HS-27A (cell line): ENCODE measurements at places on chromosomes 1 and 21.

- DNase-seq = no peak
Observed at GRCh38 chr1:97826820-97827219, 94.0 kb downstream of the DPYD start.

DNA sequence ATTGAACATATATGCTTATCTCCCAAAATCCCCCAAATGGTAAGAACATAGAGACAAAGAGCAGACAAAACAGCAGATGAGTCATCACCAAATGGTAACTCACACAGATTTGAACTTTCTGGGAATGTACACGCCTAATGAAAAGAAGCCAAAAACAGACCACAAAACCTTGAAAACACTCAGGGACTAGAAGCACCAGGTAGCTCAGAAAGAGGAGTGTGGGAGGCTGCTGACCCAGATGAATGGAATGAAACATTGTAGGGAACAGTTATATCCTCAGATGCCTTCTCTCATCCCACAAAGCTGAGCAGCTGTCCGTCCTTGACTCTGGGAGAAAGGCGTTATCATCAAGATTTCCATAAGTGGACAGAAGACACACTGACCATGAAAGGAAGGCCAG, 307.0 kb upstream of the USP25 start:
- DNase-seq = peak; percentile 29

- DNase-seq = no peak
Observed at GRCh38 chr1:44643721-44644334, 30.5 kb downstream of the TMEM53 start.

GRCh38 chr1:117181630-117182041, 29.1 kb downstream of the VTCN1 start:
- DNase-seq = no peak

- no peak for DNase-seq
Observed at GRCh38 chr1:31799895-31800673, 15.7 kb downstream of the SPOCD1 start.

- no peak for DNase-seq
Observed at GRCh38 chr21:36792505-36792967, 93.6 kb downstream of the SIM2 start.

- no peak for DNase-seq
Observed at GRCh38 chr1:28591708-28592320, at the start of gene RAB42. Gene RAB42 (plus strand): TSS chr1:28592265. CDS start chr1:28592512, 247 bp downstream.

- no peak for DNase-seq
Observed at GRCh38 chr1:113990530-113990929, 11.3 kb downstream of the OLFML3 start.

- no peak for DNase-seq
Observed at GRCh38 chr1:234539666-234540403, 60.9 kb upstream of the TARBP1 start.

DNA sequence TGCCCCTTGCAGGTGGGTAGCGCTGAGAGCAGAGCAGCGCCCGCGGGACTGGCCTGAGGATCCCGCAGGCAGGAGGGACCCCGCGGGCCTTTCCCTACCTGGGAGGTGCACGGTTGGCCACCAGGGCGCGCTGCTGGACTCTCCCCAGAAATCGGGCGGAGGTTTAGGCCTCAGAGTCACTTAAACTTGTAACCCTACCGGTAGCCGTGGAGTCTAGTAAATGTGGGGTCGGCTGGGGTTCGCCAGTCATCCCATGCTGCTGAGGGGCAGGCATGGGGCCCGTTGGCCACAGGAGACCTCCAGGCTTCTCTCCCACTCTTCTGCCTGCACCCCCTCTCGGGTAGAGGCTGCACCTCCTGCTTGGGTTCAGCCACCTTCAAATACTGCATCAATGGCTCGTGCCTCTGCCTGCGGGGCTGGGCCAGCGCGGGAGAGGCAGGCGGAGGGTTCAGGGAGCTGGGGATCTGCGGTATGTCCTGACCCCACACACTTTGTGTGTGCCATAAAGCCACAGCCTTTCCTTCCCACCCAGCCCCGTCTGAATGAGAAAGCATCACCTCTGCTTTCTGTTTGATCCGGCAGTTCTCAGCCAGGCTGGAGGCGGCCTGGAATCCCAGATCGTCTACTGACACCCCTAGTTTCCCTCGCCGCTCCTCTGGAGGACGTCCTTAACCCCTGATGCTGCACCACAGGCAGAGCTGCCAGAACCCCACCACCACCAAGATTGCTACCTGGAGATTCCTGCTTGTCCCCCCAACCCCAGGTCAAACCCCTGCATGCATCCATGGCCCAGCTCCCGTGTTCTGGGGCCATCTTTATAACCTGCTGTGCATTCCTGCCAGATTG, 12.3 kb upstream of the GSTM4 start:
- DNase-seq = no peak

GRCh38 chr1:40450495-40451237, 390 bp downstream of the ZFP69B start:
- peak; percentile 22 for DNase-seq

GRCh38 chr1:96416701-96417444, 304.7 kb upstream of the PTBP2 start:
- no peak for DNase-seq

GRCh38 chr1:169106921-169107602, 572 bp downstream of the ATP1B1 start:
- no peak for DNase-seq

- DNase-seq = no peak
Observed at GRCh38 chr1:165397944-165398343, 41.4 kb upstream of the LMX1A start.

DNA sequence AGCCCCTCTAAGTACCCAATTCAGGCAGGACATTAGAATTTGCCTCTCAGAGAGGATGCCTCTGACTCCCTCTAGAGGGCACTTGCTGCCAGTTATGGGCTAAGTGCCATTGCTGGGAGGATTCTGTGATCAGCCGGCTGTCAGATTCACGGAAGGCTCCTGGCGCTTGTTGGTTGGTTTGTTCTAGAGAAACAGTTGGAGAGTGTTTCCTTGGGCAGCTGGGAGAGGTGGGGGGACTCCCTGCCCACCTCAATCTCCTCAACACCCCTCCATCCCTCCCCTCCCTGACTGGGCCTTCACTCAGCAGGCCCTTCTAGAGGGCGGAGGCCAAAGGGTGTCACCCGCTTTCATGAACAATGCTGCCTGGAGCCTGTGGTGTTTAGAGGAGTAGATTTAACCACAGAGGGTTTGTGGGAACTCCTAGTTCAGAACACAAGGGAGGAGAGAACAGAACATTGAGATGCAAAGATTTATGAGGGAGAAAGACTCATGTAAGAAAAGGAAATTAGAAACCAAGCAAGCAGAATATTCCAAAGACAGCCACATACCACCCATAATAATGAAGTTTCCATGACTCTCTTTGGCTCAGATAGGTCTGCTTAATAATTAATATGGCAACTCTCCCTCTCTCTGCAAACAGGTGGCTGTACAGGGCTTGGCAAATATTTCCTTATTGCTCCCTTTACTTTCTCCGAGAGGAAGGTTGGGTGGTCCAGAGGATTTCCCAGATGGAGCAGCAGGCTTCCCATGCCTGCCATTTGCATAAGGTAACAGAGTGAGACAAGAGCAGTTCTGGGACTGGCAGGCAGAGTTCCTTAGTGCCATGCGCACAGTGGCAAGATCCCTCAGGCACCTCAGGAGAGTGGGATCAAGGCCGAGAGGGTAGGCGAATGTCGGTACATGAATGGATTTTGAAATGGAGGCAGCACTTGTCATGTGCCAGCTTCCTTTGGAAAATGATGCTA, 30.0 kb upstream of the ACP6 start:
- DNase-seq = no peak

GRCh38 chr21:17585875-17586450, 26.7 kb downstream of the BTG3 start:
- DNase-seq = peak; percentile 11

DNA sequence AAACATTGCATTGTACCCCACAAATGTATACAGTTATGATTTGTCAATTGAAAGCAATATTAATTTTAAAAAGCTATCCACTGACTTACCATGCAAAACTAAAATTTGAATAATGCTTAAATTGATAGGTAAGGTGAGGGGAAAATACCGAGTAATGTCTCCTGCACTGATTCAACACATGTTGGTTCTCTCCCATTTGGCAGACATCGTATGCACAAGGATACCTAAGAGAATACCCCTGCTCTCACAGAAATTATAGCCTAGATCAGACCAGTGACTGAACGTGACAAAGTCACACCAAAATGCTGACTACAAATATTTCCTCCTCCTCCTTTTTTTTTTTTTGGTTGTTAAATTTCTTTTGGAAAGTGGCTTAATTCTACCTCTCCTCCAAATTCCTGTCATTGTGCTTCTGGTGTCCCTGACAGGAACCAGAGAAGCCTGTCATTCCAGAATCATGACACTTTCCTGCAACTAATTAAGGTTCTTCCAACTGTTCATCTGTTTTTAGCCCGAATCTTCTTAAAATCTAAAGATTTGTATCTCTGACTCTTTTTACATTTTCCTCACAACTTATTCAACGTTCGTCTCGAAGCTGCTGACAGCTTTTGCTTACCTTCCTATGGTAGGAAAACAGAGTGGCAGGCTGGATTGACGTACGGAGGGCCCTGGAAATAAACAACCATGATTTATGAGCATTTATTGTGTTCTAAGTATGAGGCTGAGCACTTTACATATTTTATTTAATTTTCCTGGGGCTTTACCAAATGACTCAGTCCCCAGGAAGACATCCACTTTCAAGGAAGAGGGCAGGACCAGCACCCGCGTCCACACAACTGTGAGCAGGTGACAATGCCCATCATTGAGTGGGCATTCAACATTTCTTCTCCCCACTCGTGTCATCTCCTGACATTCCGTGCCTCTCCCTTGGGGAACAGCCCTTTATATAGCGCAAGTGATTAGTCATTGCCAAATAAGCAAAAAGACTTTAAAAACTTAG, 57.9 kb upstream of the KCNE2 start:
- DNase-seq = no peak

DNA sequence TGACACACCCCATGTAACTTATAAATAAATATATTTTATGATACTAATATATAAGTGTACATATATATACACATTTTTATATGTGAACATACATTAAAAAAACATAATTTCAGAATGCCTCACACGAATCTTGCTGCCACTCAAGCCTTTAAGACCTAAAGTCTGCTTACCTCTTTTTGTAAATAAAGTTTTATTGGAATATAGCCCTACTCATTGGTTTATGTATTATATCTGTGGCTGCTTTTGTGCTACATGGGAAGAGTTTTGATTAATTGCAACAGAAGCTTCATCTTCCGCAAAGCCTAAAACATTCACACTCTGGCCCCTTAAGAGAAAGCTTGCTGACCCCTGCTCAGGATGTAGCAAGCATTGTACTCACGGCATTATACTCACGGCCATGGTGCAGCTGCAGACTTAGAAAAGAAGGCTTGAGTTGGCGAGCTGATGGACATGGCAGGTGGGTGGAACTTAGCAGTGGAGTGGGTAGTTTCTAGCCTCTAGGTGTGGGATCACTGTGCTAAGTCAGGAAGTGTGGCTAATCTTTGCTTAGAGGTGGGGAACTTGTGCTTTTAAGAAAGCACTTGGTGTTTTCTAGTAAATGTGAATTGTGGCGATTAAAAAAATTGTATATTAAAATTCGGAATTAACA, 80.8 kb downstream of the DYRK1A start:
- DNase-seq = no peak

DNA sequence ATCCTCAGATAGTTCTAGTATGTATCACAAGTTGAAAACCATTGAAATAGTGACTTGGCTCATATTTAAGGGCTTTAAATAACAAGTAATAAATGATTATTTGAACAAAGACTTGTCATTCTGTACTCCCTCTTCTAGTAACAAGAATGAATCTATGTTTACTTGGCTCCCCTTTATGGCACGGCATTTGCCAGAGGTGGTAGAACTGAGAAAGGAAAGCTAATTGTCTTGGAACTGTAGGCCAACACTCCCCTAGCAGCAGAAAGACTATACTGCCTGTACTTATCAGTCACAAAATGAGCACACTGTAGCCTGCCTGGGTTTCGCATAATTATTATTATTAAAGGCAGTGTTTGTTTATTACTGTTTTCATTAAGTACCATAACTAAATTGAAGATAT, 29.6 kb upstream of the SMYD2 start:
- no peak for DNase-seq

DNA sequence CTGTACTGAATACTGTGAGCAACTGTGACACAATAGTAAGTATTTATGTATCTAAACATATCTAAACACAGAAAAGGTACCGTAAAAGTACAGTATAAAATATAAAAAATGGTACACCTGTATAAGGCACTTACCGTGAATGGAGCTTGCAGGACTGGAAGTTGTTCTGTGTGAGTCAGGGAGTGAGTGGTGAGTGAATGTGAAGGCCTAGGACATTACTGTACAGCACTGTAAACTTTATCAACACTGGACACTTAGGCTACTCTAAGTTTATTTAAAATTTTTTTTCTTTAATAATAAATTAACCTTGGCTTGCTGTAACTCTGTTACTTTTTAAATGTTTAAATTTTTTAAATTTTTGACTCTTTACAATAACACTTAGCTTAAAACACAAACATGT, 24.5 kb upstream of the SHCBP1L start:
- DNase-seq = no peak

DNA sequence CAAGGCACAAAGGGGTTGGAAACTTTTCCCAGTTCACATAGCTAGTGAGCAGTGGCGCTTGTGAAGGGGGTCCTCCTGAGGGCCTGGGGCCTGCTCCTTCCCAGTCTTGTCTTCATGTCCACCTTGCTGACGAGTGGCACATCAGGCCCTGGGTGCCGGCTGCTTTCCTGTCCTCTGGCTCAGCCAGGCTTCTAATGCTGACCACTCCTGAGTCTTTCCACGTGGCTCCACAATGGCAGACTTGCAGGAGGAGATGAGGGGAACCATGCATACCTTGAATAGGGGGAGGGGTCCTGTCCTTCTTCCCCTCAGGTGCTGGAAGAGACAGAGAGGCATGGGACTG, 38.7 kb downstream of the MAPKAPK2 start:
- no peak for DNase-seq

GRCh38 chr1:35432231-35432630, 125.0 kb downstream of the KIAA0319L start:
- DNase-seq = no peak

DNA sequence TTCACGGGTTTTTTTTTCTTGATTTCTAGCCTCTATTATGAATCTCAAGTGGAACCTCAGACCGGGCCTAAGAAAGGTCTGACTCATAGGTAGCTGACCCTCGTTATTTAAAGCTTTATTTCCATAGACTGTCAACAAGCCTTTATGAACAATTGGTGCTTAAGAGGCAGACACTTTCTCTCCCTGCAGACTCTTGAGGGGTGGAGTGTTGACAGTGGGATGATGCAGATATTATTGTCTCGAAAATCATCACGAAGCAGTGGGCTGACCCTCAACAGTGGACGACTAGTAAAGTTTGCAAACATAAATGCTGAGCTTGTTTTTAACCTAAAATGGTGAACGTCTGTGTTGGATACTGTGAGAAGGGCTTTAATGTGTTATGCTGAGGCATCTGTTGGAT, 1.8 kb downstream of the SFT2D2 start:
- no peak for DNase-seq

- DNase-seq = no peak
Observed at GRCh38 chr1:18469514-18469913, 11.2 kb upstream of the KLHDC7A start.
